ENCODE measurements at places on chromosomes 3 and 15.

DNA sequence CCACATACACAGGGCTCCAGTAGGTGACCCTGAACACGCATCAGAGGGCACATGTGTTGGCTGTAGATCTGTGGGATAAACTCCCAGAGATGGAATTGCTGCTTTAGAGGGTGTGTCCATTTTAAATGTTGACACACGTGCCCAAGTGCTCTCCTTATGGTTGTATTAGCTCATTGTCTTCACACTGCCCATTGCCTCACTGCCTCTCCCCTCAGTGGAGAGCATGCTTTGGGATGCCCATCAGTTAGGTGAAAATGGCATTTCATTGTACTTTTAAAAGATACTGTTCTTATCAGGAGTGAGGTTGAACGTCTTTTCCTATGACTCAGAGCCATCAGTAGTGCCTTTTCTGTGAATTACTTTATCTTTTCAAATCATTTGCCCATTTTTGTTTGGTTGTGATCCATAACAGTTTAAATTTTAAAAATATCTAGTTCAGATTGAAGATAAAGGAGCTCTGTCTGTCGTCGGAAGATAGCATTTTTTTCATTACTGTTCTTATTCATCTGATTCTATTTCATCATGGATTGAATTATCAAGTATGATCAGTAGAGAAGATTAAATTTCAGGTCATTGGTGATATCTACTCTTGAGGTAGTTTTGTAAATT, 120.7 kb downstream of the CHDH start:
- no peak for DNase-seq

- DNase-seq, result no peak
These were observed 9.6 kb downstream of the GABRR3 start for GRCh38 chr3:98025392-98025945.

DNA sequence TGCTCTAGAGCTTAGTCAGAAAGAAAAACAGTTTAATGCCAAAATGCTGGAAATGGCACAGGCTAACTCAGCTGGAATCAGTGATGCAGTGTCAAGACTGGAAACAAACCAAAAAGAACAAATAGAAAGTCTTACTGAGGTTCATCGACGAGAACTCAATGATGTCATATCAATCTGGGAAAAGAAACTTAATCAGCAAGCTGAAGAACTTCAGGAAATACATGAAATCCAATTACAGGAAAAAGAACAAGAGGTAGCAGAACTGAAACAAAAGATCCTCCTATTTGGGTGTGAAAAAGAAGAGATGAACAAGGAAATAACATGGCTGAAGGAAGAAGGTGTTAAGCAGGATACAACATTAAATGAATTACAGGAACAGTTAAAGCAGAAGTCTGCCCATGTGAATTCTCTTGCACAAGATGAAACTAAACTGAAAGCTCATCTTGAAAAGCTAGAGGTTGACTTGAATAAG, 150.5 kb upstream of the LRRFIP2 start:
- DNase-seq, result no peak

GRCh38 chr3:12394569-12395271, 89.6 kb upstream of the TSEN2 start:
- no peak for DNase-seq

DNA sequence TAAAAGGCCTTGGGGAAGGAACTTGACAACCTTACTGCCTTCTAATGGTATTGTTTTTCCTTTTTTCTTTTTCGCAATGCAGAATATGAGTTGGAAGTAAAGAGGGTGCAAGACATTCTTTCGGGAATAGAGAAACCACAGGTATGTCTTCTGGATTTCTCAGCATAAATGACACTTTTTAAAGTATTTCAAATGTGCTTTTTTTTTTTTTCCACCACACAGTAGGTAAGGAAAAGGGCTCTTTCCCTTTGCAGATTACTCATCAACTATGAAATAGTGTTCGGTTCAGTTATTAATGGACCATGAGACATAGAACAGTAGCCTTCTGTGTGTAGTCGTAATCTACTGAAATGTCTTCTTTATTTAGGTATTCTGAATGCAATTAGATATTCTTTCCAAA, 162.4 kb downstream of the GHSR start:
- no peak for DNase-seq

GRCh38 chr3:25834346-25834745, 44.5 kb downstream of the OXSM start:
- DNase-seq, result no peak

DNA sequence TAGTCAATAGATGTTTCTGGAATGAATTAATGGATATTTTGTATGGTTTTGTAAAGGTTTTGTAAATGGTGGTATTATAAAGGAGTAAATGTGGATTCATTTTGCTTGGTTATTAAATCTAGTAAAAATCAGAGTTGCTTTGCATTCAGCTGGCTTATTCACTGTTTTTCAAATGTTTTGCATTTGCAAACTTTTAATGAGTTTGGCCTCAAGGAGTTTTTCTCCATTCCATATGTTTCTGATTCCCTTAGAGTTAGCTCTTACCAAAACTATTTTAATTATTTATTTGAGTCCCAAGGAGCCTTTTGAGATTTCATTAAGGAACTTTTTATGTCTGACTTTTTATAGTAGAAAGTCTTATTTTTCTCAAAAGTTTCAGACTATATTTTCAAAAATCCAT, 992.2 kb downstream of the DIPK2A start:
- no peak for DNase-seq

- DNase-seq, result no peak
These were observed 462.2 kb upstream of the CFAP20DC start for GRCh38 chr3:59512066-59512465.

GRCh38 chr3:149152420-149152819, 23.0 kb downstream of the HPS3 start:
- no peak for DNase-seq

- no peak for DNase-seq
These were observed 28.4 kb downstream of the RGMA start for GRCh38 chr15:93060336-93061248.

GRCh38 chr15:44545913-44546802, 9.2 kb downstream of the EIF3J start:
- DNase-seq, result peak; percentile 19
